Smooth muscle cell of the pulmonary artery (primary cell): ENCODE measurements at places on chromosomes 2 and 18. TPM values are rescaled to one million over a fixed set of nuclear protein-coding genes. Genes with fewer than 3 reads are reported as not detected.

The RAB6C gene
- not detected in 2 replicates for total RNA-seq

The PTH2R gene
- total RNA-seq, result 0.07 and 0.17 TPM in 2 replicates

The SH2D6 gene
- total RNA-seq, result 0.36 TPM in 1 of 2 replicates, not detected in the other

The COL4A3 gene
- total RNA-seq, result 2.6 and 3.5 TPM in 2 replicates

The TUBB8B gene
- total RNA-seq, result not detected in 2 replicates

The GALNT13 gene
- 0.20 and 1.5 TPM in 2 replicates for total RNA-seq

The ANKRD62 gene
- not detected in 2 replicates for total RNA-seq

The SLC23A3 gene
- total RNA-seq, result 2.9 and 8.1 TPM in 2 replicates

The DSG4 gene
- not detected in 2 replicates for total RNA-seq

The DNAJC5G gene
- total RNA-seq, result not detected in 2 replicates

The TEKT4 gene
- not detected in 2 replicates for total RNA-seq

The CHST10 gene
- total RNA-seq, result 6.0 and 9.0 TPM in 2 replicates

The C2orf78 gene
- total RNA-seq, result not detected in 2 replicates

The UGT1A4 gene
- not detected in 2 replicates for total RNA-seq

The CHRNG gene
- total RNA-seq, result not detected in 2 replicates

The ALPG gene
- not detected in 2 replicates for total RNA-seq
